GM19239 (cell line): ENCODE measurements at places on chromosomes 12 and 14.
A peak's percentile ranks its signal among the peaks of the same experiment; 100 is the strongest.

- DNase-seq = no peak
Observed at GRCh38 chr14:71711619-71712018, 220.6 kb upstream of the RGS6 start.

DNA sequence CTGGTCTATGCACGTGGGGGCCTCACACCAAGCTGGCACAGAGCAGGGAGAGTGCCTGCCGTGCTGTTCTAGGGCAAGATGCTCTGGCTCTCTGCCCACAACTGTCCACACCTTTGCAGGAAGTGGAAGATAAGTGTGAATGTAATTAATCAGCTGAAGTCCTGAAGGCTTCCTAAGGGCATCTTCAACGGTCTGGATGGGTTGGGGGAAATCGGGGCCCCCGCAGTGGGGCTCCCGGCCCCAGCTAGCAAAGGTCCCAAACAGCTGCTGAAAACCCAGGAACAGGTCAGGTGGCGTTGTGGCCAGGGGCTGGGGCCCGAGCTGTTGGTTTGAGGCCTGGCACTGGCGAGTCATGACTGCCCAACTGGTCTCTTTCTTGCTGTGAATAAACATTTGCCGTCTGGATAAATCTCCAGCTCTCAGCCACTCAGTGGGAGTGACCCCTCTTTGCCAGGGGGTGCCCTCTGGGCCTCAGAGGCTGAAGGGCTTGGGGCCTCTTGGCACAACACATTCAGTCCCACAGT is 6.7 kb upstream of the SLC25A29 start:
- DNase-seq = no peak

DNA sequence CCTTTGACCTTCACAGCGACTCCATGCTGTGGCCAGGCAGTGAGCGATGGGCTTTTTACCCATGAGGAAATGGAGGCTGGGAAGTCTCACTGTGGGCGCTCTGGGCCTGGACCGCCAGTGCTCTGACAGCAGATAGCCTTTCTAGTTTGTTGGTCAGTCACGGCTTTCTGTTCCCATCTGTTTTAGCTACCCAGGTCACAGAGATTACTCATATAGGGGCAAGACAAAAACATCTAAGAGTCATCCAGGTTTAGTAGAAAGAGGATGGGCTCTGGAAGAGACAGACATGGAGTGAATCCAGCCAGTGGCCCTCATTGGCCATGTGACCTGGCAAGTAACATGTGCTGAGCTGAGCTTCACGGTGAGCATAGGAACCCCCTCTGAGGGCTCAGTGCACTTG is 68.6 kb downstream of the MARK3 start:
- no peak for DNase-seq

DNA sequence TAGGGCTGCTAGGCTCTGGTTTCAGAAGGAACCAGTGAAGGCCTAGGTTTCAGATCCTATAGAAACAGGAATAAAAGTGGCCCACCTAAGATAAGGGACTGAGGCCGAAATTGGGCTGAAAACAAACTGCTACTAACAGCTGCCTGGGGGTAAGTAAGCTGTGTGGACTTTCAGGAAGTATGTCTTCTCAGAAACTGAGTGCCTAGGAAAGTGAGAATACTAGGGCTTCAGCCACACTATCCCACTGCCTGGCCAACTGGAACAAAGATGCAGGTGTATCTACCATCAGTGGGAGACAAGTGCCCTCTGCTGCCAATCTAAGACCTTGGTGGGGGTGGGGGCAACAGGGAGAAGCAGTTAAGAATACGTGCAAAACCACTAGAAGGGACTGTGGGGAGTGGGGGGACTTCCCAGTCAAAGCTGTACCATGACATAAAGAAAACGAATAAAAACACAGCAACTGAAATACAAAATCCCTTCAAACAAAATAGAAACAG is 82.5 kb downstream of the MED13L start:
- peak; percentile 25 for DNase-seq

DNA sequence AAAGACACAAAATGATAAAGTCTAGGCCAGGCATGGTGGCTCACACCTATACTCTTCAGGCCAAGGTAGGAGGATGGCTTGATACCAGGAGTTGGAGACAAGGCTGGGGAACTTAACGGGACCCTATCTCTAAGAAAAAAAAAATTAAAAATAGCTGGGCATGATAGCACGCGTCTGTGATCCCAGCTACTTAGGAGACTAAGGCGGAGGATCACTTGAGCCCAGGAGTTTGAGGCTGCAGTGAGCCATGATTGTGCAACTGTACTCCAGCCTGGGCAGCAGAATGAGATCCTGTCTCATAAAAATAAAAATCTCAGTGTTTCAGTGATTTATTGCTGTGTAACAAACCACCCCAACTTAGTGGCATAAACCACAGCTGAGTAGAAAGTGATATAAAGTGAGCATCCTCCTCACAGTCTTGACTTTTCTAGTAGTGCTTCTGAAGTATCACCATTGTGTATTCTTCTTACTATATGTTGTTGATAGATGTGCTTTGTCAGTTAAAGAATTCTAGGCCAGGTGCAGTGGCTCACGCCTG is 10.6 kb upstream of the ATF1 start:
- no peak for DNase-seq

DNA sequence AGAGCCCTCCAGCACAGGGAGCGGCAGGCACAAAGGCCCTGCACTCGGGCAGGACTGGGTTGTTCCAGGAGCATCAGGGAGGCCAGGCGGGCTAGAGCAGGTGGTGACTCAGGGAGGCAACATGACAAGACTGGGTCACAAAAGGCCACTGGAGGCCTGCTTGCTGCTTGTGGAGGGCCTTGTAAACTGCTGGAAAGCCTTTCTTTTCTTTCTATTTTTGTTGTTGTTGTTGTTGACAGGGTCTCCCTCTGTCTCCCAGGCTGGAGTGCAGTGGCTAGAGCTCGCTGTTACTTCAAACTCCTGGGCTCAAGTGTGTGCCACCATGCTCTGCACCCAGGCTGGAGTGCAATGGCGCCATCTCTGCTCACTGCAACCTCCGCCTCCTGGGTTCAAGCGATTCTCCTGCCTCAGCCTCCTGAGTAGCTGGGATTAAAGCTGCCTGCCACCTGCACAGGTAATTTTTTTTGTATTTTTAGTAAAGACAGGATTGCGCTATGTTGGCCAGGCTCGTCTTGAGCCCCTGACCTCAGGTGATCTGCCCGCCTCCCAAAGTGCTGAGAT is 11.8 kb upstream of the RCOR1 start:
- DNase-seq = no peak

- DNase-seq = no peak
Observed at GRCh38 chr12:9334041-9334692, 126.0 kb upstream of the PZP start.

DNA sequence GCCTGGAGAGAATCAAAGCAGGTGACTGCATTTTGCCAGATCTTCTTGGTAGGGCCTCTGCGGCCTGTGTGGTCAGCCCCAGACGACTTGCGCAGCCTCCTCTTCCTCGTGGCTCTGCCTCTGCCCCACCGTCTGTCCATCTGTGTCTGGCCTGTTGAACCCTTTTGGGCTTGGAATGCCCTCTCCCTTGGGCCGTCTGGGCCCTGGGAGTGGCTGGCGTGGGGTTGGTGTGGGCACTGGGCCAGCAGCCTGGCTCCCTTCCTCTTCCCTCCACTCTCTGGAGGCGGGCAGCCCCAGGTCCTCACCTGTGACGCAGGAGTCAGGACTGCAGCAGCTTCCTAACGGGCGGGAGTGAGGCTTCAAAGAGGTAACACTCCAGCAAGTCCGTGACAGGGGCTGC is 9.7 kb upstream of the CCDC197 start:
- no peak for DNase-seq

DNA sequence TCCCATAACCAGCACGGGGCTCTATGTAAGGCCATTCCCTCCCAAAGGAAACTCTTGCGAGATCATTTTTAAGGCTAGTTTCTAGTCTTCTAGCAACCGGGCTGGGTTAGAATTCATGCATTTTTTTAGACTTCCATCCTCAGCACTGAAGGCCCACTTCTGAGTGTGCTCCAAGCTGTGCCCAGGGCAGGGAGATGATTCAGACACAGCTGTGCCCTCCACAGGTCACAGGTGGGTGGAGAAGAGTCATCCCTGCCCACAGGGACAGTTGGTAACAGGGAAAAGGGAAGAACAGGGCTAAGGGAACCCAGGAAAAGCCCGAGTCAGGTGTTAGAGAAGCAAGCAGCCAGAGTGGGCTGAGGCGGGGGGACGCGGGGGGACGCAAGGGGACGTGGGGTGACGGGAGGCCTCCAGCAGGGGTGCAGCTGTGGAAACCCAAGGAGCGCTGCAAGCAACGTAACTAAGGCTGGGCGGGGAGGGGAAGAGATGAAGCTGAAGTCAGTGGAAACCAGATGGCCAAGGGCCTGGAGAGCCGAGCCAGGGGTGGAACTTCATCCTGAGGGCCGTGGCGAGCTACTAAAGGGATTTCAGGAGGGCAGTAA is 27.2 kb upstream of the PPP2R5C start:
- no peak for DNase-seq

- DNase-seq = no peak
Observed at GRCh38 chr12:126156806-126157574, 1091.8 kb downstream of the AACS start.

DNA sequence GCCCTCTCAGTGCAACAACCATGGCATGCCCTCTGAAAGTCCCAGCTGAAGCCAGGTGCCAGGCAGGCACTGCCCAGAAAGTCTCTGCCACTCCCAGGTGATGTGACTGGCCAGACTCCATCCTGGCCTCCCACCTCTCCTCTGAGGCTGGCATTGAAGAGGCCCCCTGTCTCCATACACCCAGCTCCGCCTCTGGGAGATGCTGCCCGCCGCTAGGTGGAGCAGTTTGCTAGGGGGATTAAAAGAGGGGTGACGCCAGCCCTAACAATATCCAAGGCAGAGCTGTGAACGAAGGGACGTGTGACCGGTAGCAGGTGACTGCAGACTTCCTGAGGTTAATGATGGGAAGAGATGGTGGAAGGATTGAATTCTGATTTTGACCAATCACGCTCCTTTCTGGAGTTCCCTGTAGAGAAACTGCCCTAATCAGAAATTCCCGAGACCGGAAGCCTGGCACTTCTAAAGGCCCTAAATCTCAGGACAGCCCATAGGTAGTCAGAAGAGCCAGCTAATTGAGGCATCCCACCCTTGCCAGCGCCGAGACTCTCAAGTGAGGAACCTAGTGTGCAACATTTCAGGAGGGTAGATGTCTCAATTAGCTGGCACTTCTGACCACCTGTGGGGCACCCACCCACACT is 8.3 kb upstream of the PLEK2 start:
- no peak for DNase-seq

- no peak for DNase-seq
Observed at GRCh38 chr14:104395941-104396681, 183.5 kb upstream of the C14orf180 start.

DNA sequence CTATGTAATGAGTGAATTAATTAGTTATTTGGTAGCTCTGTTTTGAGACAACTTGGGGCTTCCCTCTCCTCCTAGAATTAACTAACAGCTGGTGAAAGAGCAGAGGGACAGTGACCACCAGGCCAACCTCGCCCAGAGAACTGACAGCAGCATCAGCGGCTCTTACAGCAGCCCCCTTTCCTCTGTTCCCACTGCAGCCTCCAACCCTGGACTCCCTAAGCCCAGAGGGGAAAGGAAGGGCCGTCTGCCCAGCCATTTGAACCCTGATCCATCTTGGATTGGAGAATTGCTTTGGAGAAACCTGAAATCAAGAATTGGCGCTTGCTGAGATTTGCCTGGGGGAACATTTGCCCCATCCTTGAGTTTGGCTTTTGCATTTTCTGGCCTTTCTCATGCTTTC is 45.5 kb downstream of the B4GALNT3 start:
- no peak for DNase-seq

DNA sequence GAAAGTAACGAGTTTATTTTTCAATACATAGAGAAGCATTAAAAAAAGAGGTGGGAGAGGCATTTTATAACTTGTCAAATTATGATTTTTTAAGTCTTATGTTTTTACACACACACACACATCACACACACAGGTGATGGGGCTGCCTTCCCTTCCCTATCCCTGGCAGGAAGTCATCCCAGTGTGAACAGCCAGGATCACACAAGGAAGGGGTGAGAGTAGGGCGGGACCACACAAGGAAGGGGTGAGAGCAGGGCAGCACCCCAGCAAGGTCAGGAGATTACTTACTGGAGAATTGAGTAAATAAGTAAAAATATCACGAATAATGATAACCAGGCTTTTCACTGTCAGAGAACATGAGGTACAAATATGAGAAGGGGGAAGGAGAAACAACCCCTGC is 372.6 kb downstream of the SEC23A start:
- no peak for DNase-seq

GRCh38 chr12:12645485-12645884 is 33.8 kb downstream of the CREBL2 start:
- peak; percentile 44 for DNase-seq

- no peak for DNase-seq
Observed at GRCh38 chr12:21852251-21852650, 77.7 kb upstream of the KCNJ8 start.

- no peak for DNase-seq
Observed at GRCh38 chr12:2679068-2679815, 115.5 kb upstream of the FKBP4 start.

GRCh38 chr12:50055831-50056638 is 1.4 kb upstream of the ASIC1 start:
- DNase-seq = peak; percentile 90

- no peak for DNase-seq
Observed at GRCh38 chr12:25266497-25266896, 15.8 kb upstream of the KRAS start.

DNA sequence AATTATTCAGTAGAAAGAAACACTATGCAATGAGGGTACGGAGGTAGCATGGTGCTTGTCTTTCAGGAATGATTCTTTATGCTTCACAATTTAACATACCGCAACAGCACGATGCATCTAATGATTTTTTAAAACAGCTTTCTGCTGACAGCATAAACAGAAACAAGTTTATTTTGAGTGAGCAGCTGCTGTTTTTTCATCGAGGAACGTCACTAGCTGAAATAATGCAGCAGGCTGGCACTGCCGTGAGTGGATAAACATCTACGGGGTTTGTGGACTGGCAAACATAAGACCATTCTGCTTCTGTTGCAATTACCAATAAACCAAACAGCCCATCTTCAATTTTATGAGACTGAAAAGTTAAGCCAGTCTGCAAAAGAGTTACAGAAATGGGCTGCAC is 871.8 kb downstream of the RPS29 start:
- no peak for DNase-seq

DNA sequence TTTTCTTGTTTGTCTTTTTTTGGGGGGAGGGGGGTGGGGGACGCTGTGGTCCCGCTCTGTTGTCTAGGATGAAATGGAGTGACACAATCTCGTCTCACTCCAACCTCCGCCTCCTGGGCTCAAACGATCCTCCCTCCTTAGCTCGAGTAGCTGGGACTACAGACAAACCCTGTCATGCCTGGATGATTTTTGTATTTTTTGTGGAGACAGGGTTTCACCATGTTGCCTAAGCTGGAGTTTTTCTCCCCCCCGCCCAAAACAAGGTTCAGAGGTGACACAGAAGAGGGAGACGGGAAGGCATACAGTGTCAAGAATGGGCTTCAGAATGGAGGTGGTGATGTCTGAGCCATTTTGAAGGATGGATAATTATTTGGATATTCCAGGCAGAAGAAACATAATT is 116.9 kb upstream of the ATF1 start:
- no peak for DNase-seq
